Fibroblast of upper back skin (primary cell): ENCODE measurements at places on chromosomes 3 and 15.

- DNase-seq = no peak
Measured at GRCh38 chr3:194555175-194556062, 68.6 kb upstream of the ATP13A3 start.

DNA sequence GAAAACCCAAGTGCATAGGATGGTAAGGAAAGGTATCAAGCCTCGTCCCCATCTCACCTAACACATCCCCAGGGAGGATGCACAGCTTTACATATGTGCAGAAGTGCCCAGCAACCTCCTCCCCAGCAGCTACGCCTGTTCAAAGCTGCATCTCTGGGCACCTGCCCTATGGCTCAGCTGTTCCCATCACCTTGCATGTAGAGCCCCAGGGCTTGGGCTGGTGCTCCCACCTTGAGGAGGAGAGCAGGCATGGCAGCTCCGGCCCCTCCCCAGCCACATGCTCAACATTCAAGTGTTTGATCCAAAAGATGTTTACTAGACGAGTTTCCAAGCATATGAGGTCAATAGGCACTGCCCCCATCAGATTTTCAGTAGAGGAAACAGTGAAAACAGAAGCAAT is 173.5 kb downstream of the ATP10A start:
- no peak for DNase-seq

GRCh38 chr3:150547045-150547741 is 606 bp downstream of the EIF2A start:
- no peak for DNase-seq

DNA sequence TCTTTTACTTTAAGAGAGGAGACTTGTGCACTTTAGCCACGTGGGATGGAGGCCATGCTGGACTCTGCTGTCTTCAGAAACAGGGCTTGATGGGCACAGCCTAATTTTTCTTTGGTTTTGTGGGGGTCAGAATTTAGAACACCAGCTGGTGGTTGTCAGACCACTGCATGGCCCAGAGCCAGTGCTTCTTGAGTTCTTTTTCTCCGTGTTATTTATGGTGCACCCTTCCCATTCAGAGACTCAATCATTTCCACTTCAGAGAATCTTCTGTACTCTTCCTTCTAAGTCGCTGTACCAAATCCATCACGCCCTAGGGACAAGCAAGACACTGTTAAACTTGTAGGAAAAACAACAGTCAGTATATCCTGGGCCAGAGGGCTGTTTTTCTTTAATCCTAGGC is 20.1 kb downstream of the PRR23A start:
- no peak for DNase-seq

DNA sequence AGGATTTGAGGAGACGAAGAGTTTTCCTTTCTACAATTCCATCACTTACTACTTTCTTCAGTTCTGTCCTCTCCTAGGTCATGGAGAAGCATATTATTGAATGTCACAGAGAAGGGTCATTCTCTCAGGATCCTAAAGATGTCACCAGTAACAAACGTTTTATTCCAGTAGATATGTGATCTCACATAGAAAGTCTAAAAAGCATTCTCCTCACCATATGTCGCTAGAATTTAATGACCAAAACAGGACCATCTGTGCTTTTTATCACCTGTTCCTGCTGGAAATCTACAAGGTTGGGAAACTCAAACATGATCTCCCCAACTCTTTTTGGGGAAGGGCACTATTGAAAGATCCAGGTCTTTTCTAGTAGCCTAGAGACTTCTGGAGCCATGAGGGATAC is 24.0 kb upstream of the FRMD5 start:
- DNase-seq = no peak

GRCh38 chr3:172869368-172869771 is 118.8 kb downstream of the ECT2 start:
- no peak for DNase-seq

DNA sequence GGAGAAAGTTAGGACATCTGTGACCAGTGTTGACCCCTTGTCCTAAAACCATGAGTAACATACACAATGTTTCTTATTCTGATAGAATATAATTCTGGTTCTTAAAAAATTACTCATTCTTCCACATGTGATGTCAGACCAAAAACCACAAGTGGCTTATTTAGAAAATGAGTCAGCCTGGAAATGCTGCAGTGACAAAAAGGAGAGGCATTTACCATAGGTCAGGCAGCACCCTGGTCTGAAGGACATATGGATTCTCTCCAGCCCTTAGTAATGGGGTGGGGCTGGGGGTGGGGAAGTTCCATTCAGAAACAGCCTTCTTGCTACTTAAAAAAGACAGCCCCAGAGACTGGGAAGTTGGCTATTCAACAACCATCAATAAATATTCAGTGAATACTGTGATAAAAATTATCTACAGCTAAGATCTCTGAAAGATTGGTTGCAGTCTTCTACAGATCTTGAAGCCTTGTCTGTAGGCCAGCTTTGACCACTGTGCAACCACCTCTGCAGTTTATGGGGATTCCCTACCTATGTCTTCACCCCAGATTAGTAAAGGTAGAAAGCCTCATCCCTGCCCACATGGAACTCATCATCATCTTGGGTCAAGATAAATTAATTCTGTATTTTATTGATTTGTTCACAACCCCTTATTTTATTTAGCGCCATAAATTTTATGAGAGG is 34.9 kb upstream of the TIMP4 start:
- DNase-seq = peak; percentile 99

DNA sequence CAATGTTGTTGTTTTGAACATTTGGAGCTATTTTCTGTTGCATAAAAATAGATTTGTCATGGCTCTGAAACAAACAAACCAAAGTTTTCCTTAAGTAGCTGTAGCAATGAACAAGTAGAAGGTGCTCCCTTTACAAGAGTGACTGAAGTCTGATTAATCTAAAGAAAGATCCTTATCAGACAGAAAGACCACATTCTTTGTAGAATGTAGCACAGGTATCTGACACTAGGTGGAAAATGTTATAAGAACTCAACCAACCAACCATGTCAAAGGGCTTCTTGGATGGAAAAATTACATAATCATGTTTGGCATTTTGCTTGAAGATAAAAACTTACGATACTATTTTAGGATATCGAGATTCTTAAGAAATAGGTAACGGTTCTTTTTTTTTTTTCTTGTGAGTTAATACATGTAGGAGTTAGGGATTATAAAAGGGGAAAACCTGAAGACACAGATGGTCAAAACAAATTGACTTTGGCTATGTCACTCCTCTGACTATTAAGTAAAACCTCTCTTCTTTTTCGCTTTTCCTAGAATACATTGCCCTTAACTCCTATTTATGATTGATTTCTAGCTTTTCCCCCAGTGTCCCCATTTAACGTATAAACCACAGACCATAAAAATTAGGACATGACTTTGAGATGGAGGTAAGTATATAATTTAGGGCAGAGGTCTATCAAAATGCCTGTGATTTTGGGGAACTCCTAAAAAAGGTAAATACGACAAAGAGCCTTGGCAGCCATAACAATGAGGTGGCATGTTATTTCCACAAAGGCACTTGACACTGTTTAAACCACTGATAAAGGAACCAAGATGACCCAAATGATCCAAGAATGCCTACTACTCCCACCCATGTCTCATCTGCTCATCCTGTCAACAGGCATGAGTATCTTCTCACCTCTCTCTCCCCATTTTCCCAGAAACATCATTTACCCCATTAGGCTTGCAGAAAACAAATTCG is 72.0 kb downstream of the CCR4 start:
- DNase-seq = no peak

DNA sequence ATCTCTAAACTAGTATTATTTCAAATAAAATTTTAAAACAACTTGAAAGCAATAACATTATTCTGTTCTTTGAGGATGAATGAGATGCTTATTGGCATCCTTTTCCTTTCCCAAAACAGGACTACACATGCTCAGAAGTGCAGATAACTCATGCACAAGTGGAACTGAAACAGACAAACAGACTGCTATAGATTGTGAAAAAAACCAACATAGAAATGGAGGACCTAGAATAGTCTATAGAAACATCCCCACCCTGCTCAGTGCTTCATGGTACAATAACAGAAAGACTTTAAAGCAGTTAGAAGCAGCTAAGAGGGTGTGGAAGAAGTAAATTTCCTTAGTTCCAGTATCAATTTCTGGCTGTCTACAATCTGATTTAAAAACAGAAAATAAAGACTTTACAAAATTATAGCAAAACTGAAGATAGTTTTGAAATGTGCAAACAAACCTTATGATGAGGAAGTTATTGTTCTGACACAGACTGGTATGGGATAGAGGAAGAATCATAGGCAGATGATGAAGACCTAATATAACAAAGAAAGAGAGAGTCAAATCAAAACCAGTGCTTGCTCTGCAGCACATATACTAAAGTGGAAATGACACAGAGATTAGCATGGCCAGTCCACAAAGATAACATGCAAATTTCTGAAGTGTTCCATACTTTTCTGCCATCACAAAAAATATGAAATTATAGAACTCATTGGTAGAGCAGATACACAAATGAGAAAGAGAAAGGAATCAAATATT is 1025.4 kb downstream of the SQOR start:
- no peak for DNase-seq
